MG63 (cell line): ENCODE measurements at places on chromosomes 2 and 18.

- DNase-seq, result no peak
Observed at GRCh38 chr2:5661362-5661761, 30.8 kb upstream of the SOX11 start.

DNA sequence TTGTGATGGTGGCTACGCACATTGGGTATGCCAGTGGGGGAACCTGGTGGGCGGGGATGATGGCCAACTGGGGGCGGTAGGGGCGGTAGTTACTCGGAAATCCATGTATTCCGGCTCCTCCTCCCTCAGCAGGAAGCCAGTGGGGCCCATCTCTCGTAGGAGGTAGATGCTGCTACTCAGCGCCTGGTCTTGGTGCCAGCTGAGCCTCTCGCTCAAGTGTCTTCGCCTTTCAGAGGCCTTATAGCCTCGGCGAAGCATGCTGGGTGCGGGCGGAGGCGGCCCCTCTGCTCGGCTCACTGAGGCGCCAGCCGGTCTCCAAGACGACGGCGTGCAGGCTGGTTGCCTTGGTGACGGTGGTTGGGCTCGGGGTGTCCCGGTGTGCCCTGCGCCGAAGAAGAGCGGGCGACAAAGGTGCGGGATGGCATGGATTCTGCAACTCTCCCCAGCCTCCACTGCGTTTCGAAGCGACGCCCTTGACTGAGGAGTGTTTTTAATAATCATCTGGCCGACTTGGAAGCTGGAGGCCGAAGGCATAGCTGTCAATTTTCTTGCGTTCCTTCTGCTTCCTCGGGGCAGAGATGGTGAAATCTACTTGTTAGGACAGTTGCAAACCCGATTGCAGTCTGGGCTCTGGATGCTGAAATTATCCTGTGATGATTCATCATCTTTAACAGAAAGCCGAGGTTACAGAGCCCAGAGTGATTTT lies at the start of gene ZSWIM2:
ZSWIM2 (minus strand) TSS at position 298 of the 706 bp plus-strand sequence; CDS start at position 258, 40 bp downstream.
- DNase-seq, result peak; percentile 68

GRCh38 chr2:70083344-70084156 lies 3.7 kb upstream of the PCBP1 start:
- peak; percentile 43 for DNase-seq

DNA sequence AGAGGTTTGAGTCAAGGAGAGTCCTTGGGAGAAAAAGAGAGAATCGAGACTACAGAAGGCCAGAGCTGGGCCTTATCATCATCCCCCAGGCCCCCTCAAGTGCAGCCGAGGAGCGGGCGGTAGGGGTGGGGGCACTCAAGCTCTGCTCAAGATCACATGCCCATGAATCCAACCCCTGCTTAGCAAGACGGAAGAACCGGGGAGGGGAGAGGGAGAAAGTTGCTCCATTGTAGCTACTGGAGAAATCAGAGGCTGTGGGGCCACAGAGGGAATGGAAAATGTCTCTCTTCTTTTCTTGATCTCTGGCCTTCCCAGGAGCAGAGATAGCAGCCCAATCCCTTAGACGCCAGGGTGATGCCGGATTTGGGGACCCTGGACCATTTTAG lies 14.6 kb downstream of the SLC4A3 start:
- DNase-seq, result no peak

GRCh38 chr18:9741406-9741792 lies 33.3 kb downstream of the RAB31 start:
- DNase-seq, result no peak

- no peak for DNase-seq
Observed at GRCh38 chr2:51324051-51324450, 292.1 kb upstream of the NRXN1 start.

DNA sequence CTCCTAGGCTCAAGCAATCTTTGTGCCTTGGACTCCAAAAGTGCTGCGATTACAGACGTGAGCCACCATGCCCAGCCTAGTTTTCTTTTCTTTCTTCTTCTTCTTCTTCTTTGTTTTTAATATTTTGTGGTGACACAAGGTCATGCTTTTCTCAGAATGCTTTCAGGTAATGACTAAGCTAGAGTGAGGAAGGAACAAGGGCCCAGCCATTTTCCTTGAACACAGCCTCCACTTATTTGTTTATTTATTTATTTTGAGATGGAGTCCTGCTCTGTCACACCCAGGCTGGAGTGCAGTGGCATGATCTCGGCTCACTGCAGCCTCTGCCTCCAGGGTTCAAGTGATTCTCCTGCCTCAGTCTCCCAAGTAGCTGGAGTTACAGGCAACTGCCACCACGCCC lies 74.3 kb upstream of the ST3GAL5 start:
- no peak for DNase-seq

DNA sequence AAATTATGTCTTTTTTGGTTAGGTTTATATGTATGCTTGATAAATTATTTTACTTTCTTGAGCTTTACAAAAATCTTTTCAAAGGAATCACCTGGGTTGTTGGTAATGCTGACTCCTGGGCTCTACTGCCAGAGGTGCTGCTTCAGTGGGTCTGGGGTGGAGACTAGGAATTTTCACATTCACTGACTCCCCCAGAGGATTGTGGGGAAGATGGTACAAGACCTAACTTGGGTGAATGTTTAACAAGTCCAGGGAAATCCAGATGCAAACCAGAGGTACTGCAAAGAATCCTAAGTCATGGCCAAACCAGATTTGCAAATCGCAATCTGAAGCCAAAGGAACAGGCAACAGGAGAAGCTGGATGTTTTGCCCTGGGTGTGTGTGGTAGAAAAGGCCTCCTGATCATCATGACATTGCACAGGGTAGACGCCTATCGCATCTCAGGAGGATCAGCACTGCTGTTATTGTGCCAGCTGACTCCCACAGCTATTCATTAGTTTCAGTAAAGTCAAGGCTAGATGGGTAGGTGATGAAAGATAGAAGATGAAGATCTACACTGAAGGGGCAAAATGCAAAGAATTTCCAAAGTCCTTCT lies 185.2 kb downstream of the BARD1 start:
- no peak for DNase-seq

DNA sequence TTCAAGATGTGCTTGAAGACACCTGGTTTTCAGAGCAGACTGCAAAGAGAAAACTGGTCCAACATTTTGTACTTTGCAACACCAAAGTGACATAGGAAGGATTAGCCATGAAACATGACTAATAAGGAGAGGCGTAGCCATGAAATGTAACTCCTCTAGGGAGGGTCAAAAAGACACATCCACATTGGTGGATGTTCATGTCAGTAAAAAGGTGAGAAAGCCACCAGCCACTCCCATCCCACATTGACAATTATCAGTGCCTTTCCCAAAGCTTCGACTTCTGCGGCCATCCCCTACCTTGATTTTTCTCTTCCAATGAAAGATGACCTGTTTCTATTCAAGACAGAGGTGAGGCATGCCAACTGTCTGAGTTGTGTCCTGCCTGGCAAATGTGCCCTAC lies 223.2 kb downstream of the ALK start:
- DNase-seq, result no peak

- no peak for DNase-seq
Observed at GRCh38 chr18:6983366-6983765, 134.2 kb downstream of the LAMA1 start.

DNA sequence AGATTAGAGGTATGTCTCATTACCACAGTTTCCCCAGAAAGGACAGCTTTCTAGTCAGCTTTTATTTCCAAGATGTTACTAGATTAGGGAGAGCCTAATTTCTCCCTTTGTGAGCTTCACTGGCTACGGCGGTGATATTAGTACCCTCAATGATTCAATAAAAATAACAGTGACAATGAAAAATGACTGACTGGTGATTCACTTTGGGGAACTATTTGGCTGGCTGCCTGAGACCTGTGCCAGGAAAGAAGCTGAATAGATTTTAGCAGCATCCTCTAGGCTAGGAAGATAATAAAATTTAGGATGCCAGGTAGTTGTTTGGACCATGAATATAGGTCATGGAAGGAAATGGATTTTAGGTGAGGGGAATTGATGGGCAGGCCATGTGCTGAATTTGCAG lies 178.7 kb downstream of the FMNL2 start:
- DNase-seq, result peak; percentile 80

GRCh38 chr2:239684996-239685395 lies 284.2 kb upstream of the HDAC4 start:
- no peak for DNase-seq

DNA sequence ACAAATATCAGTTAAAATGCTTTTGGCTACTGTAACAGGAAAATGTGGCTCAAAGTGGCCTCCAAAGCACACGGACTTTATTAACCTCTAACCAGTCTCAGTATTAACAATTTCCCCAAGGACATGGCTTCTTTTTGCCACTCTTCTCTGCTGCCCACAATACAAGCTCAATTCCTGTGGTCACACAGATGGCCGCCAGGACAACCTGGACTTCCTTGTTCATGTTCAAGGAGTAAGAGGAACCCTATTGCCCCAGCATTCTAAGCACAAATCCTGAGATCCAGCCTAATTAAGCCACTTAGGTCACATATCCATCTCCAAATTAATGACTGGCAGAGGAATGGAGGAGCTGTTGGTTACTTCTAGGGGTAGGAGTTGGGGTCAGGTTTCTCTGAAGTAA lies 38.2 kb downstream of the AOX1 start:
- no peak for DNase-seq

- no peak for DNase-seq
Observed at GRCh38 chr18:76518123-76518859, 23.2 kb upstream of the ZNF516 start.

DNA sequence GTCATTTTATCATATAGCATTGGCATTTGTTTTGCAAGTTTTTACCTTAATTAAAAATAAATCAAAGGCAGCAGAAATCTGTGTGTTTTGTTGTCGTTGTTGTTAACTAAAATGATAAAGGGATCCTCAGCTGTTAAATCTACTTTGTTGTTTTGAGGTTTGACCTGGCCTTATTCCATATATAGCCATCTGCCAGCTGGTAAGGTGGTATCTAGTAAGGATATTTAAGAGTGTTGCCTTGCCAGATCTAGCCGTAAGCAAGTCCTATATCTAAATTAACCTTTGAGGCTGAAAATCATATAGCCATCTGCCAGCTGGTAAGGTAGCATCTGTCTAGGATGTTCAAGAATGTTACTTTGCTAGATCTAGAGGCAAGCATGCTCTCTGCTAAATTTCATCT lies 56.6 kb downstream of the BMPR2 start:
- no peak for DNase-seq

DNA sequence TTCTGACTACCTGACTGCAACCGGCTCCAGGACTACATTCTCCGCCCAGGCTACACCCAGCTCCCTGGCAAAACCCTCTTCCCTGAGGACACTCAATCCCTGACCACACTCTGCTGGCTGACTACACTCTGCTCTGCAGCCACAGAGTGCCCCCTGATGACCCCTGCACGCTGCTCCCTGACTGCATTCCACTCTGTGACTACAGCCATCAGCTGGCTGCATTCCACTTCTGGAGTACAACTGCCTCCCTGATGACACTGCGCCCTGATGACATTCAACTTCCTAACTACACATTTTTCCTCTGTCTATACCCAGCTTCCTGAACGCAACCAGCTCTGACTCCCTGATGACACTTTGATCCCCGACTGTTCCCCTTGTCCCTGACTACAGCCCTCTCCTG lies 71.3 kb upstream of the NRXN1 start:
- peak; percentile 73 for DNase-seq

DNA sequence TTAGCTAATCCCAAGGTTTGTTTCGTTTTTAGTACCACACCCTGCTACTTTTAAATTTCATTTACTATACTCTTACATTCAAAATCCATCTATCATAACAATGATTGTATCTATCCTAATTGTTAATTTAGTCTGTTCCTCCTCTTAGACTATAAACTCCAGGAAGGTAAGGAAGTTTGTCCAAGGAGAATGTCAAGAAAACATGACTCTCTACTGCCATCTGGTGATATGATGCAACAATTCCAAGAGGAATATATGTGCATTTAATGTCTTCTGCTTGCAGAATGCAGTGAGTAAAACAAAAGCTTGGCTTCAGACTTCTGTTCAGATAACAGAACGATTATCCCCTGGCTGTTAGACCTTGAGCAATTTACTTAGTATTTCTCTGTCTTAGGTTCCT lies 1267.1 kb downstream of the LRP1B start:
- DNase-seq, result no peak

- peak; percentile 15 for DNase-seq
Observed at GRCh38 chr2:182672466-182673165, 43.4 kb upstream of the DNAJC10 start.

- DNase-seq, result peak; percentile 14
Observed at GRCh38 chr2:104378853-104379374, 475.0 kb upstream of the POU3F3 start.

DNA sequence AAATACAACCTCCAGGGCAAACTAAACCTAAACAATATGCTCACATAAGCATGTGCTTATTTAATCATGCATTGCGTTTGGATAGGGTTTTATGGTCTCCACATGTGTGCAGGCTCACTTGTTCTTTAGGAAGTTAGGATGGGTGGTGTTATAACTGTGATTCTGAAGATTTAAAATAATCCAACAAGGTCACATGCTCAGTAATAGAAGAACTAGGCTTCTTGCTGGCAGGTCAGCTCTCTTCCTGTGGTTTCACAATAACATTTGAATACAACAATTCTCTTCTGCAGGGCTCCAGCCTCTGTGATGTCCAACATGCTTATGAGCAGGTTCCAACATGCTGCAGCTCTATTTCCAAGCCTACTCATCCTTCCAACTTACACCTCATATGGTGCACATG lies 84.0 kb downstream of the MYL12B start:
- no peak for DNase-seq

DNA sequence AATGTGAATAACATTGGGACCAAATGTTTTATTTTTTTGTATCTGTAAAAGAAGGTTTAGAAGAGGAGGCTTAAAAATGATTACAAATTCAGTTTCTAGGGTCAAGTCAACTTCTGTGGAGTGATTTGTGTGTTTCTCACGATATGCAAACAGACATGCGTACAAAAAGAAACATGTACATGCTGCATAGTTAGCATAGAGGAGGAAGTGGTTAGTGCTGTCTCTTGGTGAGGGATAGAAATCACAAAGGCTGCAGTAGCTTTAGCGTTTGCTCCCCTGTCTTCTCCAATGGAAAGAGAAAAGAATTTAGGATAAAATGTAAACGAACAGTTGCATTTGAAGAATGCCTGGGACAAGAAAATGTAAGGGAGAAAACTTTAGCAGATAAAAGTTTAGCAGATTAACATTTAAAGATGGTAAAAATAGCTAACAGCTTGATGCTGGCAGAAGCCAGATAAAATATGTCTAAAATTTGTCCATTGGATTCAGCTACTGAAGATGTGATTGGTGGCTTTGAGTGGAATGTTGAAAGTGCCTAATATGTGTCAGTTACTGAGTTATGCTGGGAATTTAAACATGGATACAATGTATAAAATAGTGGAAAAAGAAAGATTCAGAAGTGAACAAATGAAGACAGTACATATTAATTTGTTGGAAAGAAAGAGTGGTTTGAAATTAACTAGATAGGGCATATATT lies 44.9 kb downstream of the MALT1 start:
- DNase-seq, result no peak

GRCh38 chr2:53629501-53629900 lies 138.1 kb upstream of the CHAC2 start:
- no peak for DNase-seq

- no peak for DNase-seq
Observed at GRCh38 chr2:42754021-42754775, 9.7 kb downstream of the OXER1 start.

- DNase-seq, result peak; percentile 47
Observed at GRCh38 chr2:191321861-191322662, 76.9 kb downstream of the MYO1B start.
